Renal cortex interstitium (tissue), 15 donors: ENCODE measurements at places on chromosomes 7 and 10. TPM values are rescaled to one million over a fixed set of nuclear protein-coding genes. Genes with fewer than 3 reads are reported as not detected.

GRCh38 chr10:7311218-7311849, 99.5 kb downstream of the SFMBT2 start:
- no peak for DNase-seq

GRCh38 chr10:104143829-104144228, 21.9 kb downstream of the SFR1 start:
- no peak for DNase-seq

Gene ZNF786
- polyA plus RNA-seq = 11.2 TPM

DNA sequence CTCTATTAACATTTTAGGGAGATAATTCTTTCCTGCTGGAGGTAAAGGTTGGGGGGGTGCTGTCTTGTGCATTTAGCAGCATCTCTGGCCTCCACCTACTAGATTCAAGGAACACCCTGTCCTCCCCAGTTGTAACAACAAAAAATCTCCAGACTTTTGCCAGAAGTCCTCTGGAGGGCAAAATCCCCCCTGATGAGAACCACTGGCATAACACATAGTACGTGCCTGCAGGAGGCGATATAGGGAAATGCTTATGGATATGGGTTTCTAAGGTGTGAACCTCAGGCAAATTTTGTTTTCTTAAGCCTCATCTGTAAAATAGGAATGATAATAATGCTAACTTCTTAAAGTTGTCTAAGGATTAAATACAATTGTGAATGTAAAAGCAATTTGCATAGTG, 2.9 kb upstream of the OSBPL3 start:
- no peak for DNase-seq

DNA sequence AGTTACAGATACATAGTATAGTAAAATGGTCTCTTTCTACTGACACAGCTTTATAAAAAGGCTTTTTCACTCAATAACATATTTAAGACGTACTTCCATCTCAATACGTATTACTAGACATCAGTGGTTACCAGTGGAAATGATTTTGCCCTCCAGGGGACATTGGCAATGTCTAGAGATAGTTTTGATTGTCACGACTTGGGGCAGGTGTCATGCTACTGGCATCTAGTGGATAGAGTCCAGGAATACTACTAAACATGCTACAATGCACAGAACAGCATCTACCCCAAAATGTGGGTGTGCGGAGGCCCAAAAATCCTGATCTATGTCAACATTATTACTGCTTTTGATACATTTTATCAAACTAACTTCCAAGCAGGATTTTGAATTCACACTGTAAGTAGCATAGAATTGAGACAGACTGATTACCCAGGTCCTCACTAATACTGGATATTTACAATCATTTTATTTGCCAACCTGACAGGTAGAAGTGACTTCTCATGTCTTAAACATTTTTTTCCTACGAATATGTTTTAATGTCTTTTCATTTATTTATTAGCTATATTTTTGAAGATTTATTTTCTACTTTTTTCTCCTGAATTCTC, 53.8 kb downstream of the HGF start:
- no peak for DNase-seq

GRCh38 chr10:95464280-95464679, 96.9 kb downstream of the SORBS1 start:
- DNase-seq = no peak

DNA sequence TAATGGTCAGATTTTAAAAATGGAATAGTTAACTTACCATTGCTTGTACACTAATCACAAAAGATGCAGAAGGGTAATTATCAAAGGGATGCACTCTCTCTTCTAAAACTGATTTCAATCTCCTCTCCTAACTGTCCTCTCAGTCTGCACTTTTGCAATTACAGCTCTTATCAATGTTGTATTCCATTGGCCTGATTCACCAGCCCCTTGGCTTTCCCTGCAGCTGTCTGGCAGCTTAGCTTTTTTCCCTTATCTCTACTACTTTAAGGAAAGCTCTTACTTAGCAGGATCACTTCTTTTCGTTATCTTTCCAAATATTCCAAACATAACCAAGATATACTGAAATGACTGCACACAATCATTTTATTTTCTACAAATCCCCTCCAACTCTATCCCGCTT, 448.8 kb downstream of the GRM8 start:
- DNase-seq = no peak

DNA sequence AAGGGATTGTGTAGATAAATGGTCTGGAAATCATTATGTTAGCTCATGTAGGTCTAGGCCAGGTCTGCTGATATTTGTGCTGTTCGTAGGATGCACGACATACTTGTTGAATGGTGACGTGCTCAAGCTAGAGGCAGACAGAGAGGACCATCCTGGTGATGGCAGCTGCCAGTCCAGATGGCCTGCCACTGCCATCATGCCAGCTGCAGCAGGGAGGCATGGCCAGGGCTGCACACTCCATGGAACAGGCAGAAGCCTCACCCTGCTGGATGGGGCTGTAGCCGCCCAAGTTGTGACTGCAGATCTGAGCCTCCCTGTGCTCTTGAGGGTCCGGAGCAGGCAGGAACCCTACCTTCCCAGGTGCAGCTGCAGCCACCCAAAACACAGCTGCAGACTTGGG, 80.3 kb downstream of the SPDYE5 start:
- no peak for DNase-seq

DNA sequence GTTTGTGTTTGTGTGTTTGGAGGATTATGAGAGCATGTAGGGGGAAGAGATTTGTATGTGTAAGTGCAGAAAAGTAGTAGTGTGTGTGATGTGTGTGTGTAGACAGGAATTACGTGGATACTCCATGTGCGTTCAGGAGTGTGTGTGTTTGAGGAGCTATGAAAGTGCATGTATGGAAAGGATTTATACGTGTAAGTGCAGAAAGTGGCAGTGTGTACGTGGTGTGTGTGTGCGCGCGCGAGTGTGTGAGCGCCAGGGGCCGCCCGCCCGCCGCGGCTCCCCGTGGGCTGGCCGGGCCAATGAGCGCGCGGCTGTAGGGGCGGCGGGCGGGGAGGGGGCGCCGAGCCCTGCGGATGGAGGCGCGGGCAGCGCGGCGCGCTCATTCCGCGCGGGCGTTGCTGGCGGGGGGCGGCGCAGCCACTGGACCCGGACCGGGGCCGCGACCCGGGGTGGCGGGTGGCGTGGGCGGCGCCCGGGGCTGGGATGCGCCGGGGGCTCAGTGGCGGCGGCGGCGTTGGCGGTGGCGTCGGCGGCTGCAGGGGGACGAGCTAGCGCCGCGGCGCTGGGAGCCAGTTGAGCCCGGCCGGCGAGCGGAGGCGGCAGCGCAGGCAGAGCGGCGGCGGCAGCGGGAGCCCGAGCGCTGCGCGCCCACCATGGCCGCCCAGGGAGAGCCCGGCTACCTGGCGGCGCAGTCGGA, at the start of gene BICC1:
Gene BICC1 (plus strand): TSS at position 382 of the 697 bp plus-strand sequence. CDS start 272 bp downstream, at position 654.
- peak; percentile 77 for DNase-seq

Gene PNLIPRP1
- 0.15 TPM for polyA plus RNA-seq

GRCh38 chr10:121927318-121927840, 452 bp downstream of the ATE1 start:
- no peak for DNase-seq

DNA sequence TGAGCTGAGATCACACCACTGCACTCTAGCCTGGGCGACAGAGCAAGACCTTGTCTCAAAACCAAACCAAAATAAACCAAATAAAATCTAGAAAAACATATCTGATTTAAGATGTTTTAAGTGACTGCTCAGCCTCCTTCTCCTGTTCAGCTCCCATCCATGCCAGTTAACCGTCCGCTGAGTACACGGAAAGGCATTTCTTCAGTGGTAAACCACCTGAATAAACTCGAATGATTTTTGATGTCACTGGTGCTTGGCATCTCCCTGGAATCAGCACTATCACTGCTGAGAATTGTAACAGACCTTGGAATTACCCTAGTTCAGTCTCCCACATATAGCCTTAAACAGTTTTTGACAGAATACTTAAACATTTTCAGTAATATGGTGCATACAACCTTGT, 24.1 kb upstream of the NRCAM start:
- DNase-seq = no peak

DNA sequence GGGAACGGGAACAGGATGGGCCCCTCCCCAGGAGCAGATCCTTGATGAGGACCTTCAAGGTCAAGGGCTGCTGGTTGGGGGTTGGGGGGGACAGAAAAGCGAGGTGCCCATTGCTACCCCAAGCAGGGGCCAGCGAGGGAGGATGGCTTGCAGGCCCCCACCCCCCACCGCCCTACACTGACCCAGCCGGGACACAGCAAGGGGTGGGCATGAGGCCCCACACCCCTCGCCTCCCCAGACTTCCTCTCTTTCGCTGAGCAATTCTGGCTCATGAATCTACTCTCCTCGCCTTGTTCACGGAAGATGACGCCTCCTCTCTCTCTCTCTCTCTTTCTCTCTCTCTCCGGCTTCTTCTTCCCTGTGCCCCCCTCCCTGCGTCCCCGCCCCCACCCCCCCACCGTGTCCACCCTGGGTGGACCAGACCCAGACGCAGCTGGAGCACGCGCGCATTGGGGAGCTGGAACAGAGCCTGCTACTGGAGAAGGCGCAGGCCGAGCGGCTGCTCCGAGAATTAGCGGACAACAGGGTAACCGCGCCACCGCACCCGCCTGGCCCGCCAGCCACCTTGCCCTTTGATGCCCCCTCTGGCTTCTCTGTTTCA, 81.1 kb upstream of the GTF2IRD1 start:
- no peak for DNase-seq

DNA sequence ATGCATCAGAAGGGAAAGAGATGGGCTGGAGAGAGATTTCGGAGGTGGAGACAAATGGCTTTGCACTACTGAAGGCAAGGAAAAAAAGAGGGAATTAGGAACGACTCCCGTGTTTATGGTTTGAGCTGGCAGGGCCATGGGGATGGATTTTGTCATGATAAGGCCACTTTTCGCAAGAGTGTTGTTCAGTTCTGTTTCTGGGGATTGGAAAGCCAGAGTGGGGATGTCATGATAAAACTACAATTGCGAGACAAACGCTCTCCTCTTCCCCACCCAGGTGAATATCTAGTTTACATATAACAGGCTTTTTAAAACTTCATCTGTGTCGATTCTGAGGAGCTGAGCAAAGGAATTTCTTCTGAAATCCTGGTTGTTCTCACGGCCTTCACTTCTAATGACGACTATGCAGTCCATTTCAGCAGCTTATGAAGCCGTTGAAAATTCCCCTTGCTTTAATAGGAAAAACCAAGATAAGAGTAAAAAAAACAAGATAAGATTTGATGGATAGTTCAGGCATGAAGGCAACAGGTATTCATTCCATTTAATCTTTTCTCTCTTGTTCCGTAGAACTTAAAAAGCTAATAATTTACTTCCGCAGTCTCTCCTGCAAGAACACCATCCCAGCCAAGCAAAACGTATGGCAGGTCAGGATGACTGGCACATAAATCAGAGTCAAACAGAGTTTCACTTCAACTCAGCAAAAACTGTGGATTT, 245.6 kb upstream of the PITRM1 start:
- DNase-seq = no peak

Gene MET
- 54.2 TPM for polyA plus RNA-seq

DNA sequence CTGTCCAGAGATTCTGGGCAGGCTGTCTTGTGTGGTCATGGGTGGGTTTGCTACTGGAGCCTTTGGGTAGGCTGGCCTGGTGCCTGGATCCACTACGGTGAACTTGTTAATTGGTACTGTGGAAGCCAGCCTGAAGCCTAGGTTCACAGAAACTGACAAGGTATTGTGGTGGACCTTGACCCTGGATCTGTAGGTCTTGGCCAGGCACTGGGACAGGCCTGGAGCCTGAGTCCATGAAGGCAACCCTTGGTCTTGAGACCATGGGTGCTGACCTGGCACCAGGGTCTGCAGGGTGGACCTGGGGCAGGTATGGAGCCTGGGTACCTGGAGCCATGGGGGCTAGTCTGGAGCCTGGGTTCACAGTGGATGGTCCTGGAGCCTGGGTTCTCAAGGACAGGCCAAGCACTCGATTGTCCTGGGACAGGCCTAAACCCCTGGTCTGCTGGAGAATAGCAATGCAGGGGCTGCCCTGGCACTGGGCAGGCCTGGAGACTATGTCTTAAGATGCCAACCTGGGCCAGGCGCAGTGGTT, 85.8 kb downstream of the CCDC3 start:
- no peak for DNase-seq

GRCh38 chr10:61939902-61940301, 38.4 kb downstream of the ARID5B start:
- no peak for DNase-seq

GRCh38 chr10:1520909-1521565, 216.3 kb downstream of the ADARB2 start:
- no peak for DNase-seq

DNA sequence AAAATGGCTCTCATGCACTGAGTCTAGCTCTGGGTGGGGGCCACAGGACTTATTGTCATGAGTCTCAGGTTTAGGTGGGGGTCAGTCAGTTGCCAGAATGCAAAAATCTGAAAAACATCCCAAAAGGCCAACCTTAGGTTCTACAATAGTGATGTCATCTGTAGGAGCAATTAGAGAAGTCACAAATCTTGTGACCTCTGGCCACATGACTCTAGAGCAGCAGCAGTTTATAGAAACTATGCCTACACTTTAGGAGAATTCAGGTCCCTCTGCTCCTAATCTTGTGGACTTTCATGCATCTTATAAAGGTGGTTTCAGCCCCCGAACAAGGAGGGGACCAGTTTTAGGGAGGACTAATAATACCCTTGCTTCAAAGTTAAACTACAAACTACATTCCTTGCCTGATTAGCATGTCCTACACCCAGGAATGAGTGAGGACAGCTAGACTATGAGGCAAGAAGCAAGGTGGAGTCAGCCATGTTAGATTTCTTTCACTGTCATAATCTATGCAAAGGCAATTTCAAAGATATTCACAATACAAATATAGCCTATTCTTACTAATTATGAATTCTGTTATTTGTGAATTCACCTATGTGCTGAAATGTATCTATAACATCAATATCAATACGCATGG, 123.5 kb upstream of the ADCY1 start:
- no peak for DNase-seq

GRCh38 chr7:127844165-127844564, 187.1 kb downstream of the LRRC4 start:
- no peak for DNase-seq

GRCh38 chr7:10192074-10192473, 781.6 kb upstream of the PHF14 start:
- no peak for DNase-seq

Gene HPSE2
- polyA plus RNA-seq = 1.4 TPM

DNA sequence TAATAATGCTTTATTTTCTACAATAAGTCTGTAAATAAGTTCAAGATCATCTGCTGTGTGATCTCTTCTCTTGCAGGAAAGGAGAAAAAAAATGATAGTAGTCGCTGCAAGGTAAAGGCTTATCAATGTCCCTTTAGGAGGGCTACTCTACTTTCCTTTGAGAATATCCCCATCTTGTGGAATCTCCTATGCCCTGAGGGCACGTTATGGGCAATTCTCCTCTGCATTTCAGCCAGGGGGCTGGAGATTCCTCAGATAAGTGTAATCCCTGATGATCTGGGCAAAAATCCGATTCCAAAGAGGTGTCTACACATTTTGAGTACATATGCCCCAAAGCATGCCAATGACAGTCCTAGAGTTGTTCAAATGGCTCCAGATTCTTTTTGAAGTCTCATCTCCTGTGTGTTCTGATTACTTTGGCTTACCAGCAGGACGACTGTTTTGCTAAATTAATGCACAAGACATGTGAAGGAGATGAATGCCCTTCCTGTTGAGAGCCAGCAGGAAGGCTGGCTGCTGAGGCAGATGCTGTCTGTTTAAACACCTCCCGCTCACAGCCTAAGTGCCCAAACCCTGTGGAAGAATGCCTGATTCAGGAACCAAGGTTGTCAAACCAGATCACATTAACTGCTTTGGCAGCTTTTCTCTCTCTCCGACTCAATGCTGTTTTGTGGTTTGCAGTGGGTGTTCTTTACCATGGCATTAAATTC, 171.2 kb upstream of the COL1A2 start:
- DNase-seq = peak; percentile 7

- no peak for DNase-seq
These were observed 8.8 kb downstream of the SLC4A2 start for GRCh38 chr7:151068069-151068773.

- no peak for DNase-seq
These were observed 667 bp downstream of the KLLN start for GRCh38 chr10:87862679-87863052.

Gene SLC26A3
- 0.39 TPM for polyA plus RNA-seq
